ENCODE measurements at places on chromosomes 16 and 17. TPM values are rescaled to one million over a fixed set of nuclear protein-coding genes. Genes with fewer than 3 reads are reported as not detected.
A peak's percentile ranks its signal among the peaks of the same experiment; 100 is the strongest.

FKBP10 gene
- total RNA-seq = 270 TPM

SPATA22 gene
- not detected for total RNA-seq

NR1D1 gene
- 6.5 TPM for total RNA-seq

NAE1 gene
- 71.3 TPM for total RNA-seq

OR4D1 gene
- total RNA-seq = not detected

VMO1 gene
- total RNA-seq = 0.27 TPM

CCL11 gene
- not detected for total RNA-seq

TTLL6 gene
- total RNA-seq = not detected

ADGRG1 gene
- total RNA-seq = 1.6 TPM

GHDC gene
- total RNA-seq = 33.8 TPM

NPIPB4 gene
- 54.0 TPM for total RNA-seq

GRCh38 chr17:50020841-50021599 lies 26.0 kb upstream of the DLX3 start:
- no peak for DNase-seq

GRCh38 chr17:2391597-2392251 lies 9.1 kb downstream of the MNT start:
- DNase-seq = no peak

- peak; percentile 0 for DNase-seq
These were observed 1231.8 kb downstream of the CDH11 start for GRCh38 chr16:63890081-63890480.

GRCh38 chr17:33112763-33113162 lies 121.1 kb downstream of the SPACA3 start:
- DNase-seq = peak; percentile 46

DNA sequence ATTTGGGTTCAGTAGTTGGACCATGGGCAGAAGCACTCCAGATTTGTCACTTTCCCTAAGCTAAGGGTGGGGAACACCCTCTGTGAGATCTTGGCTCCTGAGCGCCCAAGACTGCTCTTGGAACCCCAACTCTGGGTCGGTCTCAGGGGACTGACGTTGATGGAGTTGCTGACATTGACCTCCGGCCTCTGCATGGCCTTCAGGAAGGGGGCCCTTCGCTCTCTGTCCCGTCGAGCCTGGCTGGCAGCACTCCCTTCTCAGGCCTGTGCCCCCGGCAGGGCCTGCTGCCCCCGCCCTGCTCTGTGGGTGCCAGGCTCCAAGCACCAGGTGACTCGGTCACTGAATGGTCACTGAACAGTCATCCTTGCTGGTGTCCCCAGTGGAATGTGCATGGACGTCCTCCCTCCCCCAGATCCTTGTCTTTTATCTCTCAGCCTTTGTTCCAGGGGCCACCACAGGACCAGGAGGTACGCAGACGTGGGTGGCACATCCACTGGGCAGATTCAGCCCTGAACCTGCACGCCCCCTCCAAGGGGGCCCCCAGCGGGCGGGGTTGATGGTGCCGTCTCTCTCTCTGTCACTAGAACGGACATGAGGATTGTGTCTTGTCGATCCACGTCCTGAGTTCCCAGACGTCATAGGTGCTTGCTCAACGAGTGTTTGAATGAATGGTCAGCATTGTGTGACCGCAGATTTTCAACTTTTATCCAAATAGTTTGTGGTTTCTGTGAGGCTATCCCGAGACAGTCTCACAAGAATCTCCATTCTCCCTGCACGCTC lies 314.5 kb downstream of the SEC14L1 start:
- no peak for DNase-seq

- DNase-seq = peak; percentile 60
These were observed 2.9 kb downstream of the CTRL start for GRCh38 chr16:67928561-67929364.

DNA sequence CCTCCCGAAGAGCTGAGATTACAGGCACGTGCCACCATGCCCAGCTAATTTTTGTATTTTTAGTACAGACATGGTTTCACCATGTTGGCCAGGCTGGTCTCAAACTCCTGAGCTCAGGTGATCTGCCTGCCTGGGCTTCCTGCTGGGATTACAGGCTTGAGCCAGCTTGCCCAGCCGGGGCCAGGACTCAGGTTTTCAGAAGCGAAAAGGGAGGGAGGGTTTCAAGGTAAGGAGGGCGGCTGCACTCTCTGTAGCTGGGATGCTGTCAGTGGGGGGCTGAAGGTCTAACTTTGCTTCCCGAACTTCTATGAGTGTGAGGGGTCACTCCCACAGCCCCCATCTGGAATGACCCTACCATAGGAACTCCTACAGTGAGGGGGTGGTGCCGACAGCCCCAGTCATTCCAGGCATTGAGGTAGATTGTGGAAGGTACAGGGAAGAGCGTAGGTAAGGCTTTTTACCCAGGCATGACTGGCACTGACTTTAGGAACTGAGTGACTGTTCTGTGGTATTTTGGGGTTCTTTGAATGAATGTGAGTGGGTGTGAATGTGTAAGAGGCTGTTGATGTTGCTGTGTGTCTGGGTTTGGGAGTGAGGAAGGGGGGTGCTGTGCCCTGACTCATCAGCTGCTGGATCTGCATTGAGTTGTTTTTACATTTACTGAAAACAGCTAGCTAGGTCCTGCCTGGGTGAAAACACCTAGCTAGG lies 3.8 kb upstream of the C1QL1 start:
- no peak for DNase-seq

DNA sequence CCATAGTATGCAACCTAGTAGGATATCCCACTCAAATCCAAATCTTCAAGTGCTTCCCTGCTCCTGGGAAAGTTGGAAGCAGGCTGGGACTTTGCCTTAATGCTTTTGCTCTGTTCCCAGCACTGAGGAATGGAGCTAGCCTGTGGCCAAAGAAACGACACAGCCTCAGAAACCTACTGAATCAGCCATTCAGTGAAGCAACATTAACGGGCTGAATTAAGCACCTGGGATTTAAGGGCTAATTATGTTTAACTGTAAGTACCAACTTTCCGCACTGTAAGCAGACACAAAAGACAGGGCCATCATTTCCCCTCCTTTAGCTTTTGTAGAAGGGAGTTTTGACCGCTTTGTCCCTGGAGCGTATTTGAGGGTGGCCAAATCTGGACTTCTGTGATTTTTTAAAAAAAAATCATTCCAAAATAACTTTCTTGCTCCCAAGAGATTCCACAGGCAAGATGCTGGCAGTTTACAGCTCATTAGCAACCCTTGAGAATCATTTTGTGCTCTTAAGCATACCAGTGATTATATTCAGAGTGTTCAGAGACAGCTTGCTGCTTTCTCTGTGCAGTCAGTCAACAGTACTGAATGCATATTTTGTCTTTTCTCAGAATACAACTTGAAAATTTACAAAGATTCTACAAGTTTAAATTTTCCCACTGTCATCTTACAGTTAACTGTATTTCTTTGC lies 17.6 kb upstream of the NOL11 start:
- no peak for DNase-seq

GRCh38 chr17:70121126-70121525 lies 46.1 kb downstream of the KCNJ16 start:
- peak; percentile 2 for DNase-seq

DNA sequence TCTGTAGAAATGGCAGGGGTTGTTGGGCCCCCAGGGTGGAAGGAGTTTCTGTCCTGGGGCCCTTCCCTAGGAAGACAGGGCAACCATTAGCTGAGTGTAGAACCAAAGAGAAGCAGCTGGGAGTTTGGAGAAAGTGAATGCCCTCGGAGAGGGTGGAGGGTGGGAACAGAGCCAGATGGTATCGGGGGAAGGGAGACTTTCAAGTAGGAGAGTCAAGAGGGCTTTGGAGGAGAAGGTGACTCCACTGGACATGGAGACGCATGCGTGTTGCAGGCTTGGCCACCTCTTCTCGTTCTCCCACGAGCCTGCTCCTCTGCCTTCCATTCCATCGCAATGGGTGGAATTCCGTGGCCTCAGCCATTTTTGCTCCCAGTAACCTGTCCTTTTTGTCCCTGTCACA lies 19.4 kb downstream of the SLC47A1 start:
- DNase-seq = no peak

DNA sequence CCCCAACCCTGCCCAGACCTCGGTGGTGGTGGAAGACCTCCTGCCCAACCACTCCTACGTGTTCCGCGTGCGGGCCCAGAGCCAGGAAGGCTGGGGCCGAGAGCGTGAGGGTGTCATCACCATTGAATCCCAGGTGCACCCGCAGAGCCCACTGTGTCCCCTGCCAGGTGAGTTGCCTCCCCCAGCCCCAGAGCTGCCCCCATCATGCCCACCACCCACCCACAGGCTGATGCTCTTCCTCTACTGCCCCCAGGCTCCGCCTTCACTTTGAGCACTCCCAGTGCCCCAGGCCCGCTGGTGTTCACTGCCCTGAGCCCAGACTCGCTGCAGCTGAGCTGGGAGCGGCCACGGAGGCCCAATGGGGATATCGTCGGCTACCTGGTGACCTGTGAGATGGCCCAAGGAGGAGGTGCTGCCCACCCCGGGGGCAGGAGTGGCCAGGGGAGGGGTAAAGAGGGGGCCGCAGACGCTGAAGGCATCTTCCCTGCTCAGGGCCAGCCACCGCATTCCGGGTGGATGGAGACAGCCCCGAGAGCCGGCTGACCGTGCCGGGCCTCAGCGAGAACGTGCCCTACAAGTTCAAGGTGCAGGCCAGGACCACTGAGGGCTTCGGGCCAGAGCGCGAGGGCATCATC lies 8.4 kb downstream of the GALK1 start:
- DNase-seq = no peak

- no peak for DNase-seq
These were observed 4.7 kb downstream of the CDC42EP4 start for GRCh38 chr17:73307130-73307529.

- DNase-seq = no peak
These were observed 123.7 kb downstream of the CHD9NB start for GRCh38 chr16:52928955-52929354.

GRCh38 chr17:81959362-81960129 lies 1.4 kb downstream of the NOTUM start:
- DNase-seq = peak; percentile 29

DNA sequence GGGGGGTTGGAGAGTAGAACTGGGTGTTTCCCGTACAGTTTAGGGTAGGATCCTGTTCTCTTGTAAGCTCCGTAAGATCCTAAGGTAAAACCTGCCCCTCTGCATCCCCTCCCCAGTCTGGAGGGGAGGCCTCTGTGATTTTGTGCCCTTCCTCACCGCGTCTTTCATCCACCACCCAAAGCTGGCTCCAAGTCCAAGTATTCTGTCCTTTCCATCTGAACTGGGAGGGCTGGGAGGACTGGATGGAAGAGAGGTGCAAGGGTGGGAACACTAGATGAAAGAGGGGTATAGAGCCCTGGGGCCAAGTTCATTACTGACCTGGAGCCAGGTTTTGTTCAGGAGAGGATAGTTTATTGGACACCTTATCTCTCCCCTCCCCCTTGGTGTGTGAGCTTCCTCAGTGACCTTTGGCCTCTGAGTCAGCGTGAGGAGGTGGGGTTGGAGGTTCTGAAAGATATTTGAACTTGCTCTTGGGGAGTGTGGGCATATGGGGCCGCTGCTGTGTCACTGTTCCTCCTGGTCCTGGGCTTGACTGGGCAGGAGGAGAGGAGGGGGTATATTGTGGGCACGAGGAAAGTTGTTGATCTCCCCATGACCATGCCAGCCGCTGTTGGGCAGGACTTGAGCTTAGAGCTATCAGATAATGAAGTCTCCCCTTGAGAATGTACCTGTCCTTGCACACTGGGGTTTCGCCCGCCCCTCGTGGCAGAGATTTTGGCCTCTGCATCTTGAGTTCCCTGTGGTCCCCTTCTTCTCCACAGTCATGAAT lies 1.6 kb downstream of the LASP1 start:
- peak; percentile 63 for DNase-seq

DNA sequence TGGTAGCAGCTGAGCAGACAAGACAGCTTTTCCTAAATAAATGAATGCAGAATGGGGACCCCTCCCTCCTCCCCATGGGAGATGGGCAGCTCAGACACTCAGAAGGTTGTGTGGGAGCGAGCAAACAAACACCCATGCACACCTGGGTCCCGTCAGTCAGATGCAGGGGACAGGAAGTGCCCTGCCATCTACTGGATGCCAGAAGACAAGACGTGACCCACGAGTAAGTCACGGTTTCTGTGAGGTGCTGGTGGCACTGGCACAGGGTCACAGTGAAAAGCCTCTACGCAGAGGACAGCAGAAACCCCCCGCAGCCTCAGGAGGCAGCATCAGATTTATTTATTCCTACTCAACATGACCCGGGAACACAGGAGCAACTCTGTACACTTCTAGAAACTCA lies 8.4 kb downstream of the HBQ1 start:
- no peak for DNase-seq

DNA sequence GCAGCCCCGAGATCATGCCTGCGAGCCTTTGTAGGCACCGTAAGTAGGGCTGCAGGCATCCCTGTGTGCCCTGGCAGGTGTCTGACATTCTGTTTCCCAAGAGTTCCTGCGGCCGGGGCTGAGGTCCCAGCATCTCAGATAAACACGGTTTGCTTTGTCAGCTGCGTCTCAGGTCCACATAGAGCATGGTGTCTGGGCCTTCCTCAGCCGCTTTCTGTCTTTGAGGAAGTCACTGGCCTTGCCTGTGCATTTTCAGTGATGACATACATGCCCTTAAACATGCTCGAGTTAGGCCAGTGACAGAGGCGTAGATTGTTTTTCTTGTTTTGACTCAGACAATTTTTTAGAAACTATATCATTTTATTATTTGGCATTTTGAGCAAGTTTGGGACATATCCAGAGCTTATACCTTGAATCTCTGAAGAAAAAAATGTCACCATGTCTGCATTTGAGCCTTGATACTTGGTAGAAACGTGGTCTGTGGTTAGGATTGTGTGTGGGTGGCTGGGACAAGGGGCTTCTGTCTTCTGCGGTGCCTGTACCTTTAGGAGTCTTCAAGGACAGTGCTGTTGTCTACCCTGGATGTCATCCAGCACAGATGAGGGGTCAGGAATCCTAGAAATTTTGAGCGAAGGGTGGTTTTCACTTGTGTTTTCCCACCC lies 105.8 kb downstream of the SNX29 start:
- DNase-seq = no peak

GRCh38 chr16:46638947-46639925 lies 18.1 kb upstream of the SHCBP1 start:
- peak; percentile 52 for DNase-seq

GRCh38 chr17:83154311-83155127 lies 75.1 kb downstream of the METRNL start:
- no peak for DNase-seq

- peak; percentile 52 for DNase-seq
These were observed 46.5 kb downstream of the GAS7 start for GRCh38 chr17:10151667-10152496.

Data from fibroblast of the aortic adventitia (primary cell).